ENCODE measurements at places on chromosomes 6 and 20. TPM values are rescaled to one million over a fixed set of nuclear protein-coding genes. Genes with fewer than 3 reads are reported as not detected.

Gene FAM120B
- total RNA-seq: 52.0 TPM

Gene THEMIS
- total RNA-seq: 0.31 TPM

Gene HLA-DRB5
- total RNA-seq: not detected

Gene BTN3A1
- total RNA-seq: 28.5 TPM

Gene TBX18
- 2.2 TPM for total RNA-seq

All from parietal lobe (tissue), 2 donors.